ENCODE measurements at places on chromosomes 3 and 15.

GRCh38 chr15:22958487-22959280 lies 21.5 kb downstream of the CYFIP1 start:
- DNase-seq = no peak

GRCh38 chr3:71402911-71403310 lies 180.6 kb downstream of the FOXP1 start:
- DNase-seq = no peak

- no peak for DNase-seq
Measured at GRCh38 chr3:189908646-189909045, 212.1 kb downstream of the P3H2 start.

DNA sequence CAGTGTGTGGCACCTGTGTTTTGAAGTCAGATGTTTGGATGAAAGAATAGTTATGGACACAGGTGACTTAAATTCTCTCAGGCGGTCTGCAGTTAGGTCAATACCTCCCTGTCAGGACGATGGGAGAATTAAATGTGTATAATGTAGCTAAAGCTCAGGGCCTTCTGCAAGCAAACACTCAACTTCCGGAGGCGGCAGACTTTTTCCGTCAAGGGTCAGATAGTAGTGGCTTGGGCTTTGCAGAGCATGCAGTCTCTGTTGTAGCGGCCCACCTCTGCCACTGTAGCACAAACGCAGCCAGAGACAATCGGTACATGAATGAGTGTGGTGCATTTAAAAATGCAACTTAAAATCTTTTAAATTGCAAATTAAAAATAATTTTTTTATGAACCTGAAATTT lies 47.4 kb downstream of the CMTM8 start:
- DNase-seq = no peak

DNA sequence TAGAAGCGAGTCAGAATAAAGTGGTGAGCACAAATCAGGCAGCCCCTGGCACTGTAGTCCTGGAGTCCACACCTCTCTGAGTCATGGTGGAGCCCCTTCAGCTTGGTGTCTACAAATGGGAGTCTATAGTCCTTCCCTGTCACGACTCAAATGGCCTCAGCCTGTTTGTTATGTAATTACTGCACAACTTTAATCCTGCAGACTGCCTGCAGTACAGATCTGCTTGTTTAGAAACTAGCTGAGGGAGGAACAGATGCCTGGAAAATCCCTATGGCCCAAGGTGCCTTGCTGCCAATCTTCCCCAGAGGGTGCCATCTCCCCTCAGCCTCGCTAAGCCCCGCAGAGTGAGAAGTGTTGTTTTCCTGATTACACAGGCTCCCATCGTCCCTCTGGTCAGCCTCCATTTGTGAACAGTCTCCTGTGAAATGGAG lies 3.9 kb upstream of the CXCR6 start:
- DNase-seq = no peak

- DNase-seq = no peak
Measured at GRCh38 chr3:146966124-146966523, 361.0 kb upstream of the PLSCR5 start.

DNA sequence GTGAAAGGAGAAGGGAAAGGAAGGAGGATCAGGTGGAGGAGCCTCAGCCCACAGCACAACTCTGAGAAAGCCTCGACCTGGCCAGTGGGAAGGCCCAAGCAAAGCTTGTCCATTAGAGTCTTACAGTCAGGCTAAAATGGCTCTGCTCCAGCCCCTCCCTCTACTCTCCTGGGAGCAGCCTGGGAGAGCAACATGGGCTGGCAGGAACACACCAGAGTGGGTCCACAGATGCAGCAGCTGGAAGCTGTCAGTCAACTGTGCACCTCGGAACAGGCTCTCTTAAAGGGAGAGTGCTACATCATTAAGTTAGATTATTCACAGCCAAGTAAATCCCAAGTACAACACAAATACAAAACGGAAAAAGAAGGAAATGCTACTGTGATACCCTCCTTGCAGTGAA lies 98.0 kb upstream of the LIMD1 start:
- no peak for DNase-seq

DNA sequence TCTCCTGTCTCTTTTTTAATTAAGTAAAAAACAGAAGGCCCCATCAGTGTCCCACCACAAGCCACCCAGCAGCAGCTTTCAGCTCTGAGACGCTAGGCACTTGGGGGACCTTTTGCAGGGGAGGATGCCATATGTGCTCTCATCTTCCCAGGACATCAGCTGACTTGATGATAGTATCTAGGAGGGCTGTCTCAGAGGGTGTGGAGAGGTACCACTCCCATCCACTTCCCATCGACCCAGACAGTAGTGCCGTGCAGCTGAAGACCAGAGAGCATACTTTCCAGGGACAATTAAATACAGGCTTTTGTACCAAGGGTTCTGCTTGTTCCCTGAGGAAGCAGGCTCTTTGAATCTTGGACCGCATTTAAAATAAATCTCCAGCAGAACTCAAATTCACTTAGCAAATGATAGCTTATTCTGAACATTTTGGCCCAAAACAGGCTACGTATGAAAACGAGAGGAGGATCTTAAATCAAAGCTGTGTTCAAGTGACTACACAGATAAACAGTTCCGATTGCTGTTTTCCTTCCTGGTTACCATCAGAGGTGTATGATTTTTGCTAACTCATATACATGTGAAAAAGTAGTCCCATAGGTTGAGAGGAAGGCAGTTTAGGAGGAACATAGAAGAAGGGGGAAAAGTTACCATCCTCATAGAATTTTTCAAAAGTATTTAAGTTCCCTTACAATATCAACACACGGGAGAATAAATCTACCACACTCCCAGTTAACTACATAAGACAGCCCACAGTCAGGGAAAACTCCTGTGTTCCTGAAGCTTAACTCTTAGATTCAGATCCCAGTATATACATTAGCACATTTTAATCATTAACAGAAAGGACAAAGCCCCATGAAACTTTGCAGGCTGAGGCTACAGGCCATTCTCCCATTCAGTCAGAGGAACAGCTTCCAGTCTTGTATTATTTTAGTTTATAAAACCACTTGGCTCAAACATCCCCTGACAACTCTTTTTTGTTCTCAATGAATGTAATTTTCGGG lies 9.5 kb downstream of the WNT5A start:
- no peak for DNase-seq

DNA sequence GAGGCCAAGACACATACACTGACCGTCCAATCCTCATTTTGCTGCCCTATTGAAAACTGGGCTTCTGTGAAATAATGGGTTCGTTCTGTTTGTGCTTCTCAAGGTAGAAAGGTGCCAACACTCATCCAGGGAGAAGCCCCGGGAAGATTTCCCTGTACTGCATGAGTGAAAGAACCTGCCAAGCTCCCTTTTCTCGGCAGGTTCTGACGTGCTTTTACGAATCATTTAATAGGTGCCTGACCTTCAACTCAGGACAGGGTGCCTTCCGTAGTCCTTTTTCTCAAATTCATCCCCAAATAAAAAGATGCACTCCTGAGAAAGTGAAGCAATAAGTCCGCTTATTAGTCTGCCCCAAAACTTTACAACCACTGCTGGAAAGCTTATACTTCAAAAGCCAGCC lies 64.2 kb downstream of the B3GNT5 start:
- DNase-seq = no peak

DNA sequence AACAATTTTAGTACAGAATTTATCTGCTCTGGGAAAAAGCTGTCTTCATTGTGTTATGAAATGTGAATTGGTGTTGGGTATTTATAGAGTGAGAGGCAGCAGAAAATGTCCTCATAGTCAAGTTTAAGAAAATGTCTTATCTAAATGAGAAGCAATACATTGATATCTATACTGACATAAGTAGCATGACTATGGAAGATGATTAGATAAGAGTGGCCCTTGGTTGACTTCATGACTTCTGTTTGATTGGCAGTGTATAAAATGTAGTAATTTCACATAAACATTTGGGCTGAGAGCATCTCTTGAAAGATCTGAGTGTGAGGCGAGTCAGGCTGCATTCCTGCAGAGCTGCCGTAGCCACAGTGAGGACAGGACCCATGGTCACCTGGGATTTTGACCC lies 19.4 kb downstream of the MCTP2 start:
- no peak for DNase-seq

- DNase-seq = no peak
Measured at GRCh38 chr3:34357461-34357860, 559.0 kb downstream of the PDCD6IP start.

DNA sequence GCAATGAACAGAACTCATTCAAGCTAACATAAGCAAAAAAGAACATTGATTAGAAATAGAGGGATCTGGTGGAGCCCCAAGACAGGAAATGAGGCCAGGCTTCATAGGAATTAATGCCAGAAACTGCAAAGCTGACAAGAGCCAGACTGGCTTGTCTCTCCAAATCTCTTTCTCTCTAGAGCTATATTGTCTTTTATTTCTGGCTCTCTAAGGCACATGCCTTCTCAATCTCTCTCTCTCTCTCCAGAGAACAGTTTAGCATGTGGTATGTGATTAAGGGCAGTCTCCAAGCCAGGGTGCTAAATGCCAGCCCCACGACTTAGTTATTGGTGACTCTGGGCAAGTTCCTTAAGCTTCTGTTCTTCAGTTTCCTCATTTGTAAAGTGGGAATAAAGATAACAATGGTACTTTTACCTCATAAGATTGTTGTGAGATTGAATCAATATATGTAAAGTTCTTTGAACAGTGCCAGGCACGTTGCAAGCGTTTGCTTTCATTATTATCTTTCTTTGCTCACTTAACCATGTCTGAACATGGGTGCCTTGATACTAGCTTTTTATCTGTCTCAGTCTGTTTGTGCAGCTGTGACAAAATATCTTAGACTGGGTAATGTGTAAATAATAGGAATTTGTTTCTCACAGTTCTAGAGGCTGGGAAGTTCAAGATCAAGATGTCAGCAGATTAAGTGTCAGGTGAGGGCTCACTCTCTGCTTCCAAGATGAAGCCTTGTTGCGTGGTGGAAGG lies 123.2 kb downstream of the BDH1 start:
- no peak for DNase-seq

Measured in GM04503 (cell line).